ENCODE measurements at places on chromosomes 1 and 21. TPM values are rescaled to one million over a fixed set of nuclear protein-coding genes. Genes with fewer than 3 reads are reported as not detected.

GRCh38 chr1:231734417-231734816 is 107.8 kb downstream of the DISC1 start:
- no peak for DNase-seq

RXFP4 gene
- not detected for total RNA-seq

SPRR2B gene
- total RNA-seq: not detected

DNA sequence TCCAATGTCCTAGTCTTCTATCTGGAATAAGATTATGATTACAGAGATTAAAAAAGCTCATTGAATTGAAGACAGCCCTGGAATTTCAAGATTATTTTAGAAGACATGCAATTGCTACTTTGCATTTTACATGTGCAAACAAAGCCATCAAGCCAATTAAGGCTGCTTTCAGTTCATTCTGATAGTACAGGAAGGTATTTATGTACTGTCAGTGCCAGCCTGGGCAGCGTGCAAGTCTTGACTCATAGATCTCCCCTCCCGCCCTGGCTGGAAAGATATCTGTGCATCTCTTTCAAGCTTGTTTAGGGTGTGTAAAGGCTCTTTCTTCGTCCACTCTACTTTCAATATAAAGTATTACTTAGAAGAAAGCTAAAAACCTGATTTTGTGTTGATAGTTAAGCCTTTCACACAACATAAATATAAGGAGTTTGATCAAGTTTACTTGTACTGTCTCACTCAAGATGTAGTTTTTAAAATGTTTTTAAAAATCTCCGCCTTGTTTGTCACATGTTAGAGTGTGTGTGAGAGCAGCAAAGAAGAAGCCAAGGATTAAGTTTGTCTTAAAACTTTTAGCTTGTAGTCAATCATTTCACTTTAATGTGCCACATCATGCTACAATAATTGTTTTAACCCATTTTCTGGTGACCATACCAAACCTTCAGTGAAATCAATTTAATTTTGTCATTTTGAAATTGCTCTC is 13.6 kb upstream of the LYPLAL1 start:
- DNase-seq: no peak

DNA sequence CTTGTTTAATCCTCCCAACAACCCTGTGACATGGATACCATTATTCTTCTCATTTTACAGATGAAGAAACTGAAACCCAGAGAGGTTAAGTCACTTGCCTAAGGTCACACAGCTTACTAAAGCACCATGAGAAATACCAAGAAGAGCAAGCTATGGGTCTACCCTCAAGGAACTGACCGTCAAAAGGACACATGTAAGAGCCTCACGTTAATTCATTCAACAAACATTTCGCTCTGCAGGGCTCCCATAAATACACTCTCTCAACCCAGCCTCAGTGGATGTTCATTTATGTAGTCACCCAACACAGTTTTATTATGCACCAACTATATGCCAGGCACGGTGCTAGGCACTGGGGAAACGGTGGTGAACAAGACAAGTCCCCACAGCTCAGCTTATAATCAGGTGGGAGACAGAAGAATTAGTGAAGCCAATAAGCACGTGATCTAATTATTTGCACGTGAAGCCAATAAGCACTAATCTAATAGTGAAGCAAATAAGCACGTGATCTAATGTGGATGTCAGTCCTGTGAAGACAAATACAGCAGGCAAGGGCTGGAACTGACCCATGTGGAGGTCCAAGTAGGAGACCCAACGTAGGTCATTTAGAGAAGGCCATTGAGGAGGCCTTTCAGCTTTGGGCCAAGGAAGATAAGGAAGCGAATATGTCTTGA is 52.1 kb upstream of the ZBTB40 start:
- no peak for DNase-seq

DNA sequence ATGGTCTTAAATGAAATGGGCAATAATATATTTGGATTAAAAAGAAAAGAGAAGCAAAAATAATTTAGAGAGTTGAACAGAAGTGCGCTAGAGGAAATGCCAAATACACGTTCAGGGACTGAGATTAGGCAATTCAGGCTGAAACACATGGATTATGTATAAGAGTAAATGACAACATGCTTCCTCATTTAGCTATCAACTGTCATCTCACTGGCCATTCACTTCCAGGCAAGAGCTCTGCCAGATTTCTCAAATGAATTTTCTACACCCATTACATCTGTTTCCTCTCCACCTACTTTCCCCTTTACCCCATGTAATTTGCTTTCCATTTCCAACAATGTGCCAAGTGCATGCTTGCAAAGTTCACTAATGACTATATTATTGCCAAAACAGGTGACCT is 582.4 kb downstream of the LTN1 start:
- no peak for DNase-seq

GRCh38 chr1:163298365-163298764 is 23.4 kb upstream of the NUF2 start:
- no peak for DNase-seq

DNA sequence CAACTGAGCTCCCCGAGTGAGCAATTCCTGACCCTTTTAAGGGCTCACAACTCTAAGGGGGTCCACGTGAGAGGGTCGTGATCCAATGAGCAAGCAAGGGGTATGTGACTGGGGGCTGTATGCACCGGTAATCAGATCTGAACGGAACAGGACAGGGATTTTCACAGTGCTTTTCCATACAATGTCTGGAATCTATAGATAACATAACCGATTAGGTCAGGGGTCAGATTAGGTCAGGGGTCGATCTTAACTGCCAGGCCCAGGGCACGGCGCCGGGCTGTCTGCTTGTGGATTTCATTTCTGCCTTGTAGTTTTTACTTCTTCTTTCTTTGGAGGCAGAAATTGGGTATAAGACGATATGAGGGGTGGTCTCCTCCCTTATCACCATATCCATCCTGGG is 30.7 kb upstream of the OPRD1 start:
- DNase-seq: no peak

ROR1 gene
- total RNA-seq: 8.6 TPM

OXCT2 gene
- 0.65 TPM for total RNA-seq

- no peak for DNase-seq
Measured at GRCh38 chr1:163381487-163382184, 59.9 kb downstream of the NUF2 start.

KIRREL1 gene
- 9.5 TPM for total RNA-seq

CLEC20A gene
- not detected for total RNA-seq

DNA sequence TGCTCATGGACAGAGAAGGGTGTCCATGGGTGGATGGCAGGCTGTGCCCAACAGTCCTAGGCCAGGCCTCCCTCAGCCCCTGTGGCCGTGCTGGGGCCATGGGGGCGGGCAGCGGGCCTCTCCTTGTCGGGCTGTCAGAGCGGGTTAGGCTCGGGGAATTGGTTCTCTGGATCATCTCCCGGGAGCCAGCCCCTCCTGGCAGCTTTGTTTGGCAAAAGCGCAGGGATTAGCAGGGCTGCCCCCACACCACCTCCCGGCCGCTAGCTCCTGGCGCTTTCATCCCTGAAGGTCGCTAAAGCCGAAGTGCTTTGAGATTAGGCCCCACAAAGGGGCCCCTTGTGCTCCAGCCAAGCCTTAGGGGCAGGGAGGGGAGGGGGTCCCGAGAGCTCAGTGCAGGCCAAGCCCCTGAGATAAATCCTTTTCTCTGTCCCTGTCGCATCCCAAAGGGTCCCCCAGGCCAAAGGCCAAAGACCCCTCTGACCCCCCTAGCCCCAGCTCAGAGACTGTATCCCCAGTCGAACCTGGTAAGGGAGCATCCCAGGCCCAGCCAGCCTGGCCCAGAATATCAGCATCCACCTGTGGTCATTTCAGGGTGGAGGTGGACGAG is 9.8 kb upstream of the DMBX1 start:
- DNase-seq: no peak

CD1E gene
- total RNA-seq: not detected

DNA sequence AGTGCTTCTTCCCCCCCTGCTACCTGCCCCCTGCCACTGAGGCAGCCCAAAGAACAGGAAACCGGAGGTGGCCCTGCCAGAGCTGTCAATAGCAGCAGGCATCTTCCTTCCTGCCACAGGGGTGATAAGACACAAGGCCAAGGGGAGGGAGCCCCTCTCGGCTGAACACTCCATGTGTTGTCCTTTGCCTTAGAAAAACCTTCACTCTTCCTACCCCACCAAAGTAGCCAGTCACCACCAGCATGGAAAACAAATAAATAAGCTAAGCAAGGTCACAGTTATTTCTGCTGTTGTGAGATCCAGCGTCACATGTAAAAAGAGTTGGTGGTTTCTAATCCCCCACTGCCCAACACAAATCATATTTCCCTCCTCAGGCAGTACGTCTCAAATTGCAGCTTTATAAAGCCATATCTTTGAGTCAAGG is 104.8 kb upstream of the DPT start:
- DNase-seq: no peak

DYNLT4 gene
- total RNA-seq: 1.1 TPM

LY9 gene
- total RNA-seq: not detected

GRCh38 chr21:34875830-34876229 is 173.3 kb downstream of the RUNX1 start:
- no peak for DNase-seq

GRCh38 chr1:86119214-86119764 is 37.3 kb downstream of the COL24A1 start:
- no peak for DNase-seq

- no peak for DNase-seq
Measured at GRCh38 chr1:84406346-84406861, 8.1 kb downstream of the DNASE2B start.

All from Right ventricle myocardium superior (tissue), 1 donor.